ENCODE measurements at places on chromosomes 2 and 18.

- no peak for DNase-seq
Observed at GRCh38 chr2:42787788-42788477, 4.5 kb downstream of the HAAO start.

DNA sequence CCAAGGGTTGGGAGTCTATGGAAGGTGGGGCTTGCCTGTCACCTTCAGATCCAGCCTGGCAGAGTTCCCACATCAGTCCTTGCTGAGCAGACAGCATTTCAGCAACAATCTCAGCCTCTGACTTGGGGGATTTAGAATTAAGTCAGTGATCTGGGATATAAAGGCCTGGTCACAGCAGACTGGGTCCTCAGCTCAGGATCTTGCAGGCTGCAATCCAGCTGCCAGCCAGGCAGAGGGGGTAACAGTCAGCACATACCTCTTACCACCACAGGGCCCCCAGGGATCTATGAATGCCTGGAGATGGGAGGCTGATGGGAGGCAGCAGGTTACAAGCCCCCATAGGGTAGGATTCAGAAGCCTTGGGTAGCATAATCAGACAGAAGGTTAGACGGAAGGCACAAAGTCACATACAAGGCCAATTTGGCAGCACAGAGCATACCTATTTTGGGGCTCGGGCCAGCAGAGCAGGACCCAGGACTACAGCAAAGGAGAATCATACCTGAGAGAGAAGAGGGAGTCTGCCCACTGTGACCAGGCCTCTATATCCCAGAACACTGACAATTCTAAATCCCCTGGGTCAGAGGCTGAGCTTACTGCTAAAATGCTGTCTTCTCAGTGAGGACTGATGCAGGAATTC, 163.5 kb downstream of the MTCL1 start:
- DNase-seq: no peak

DNA sequence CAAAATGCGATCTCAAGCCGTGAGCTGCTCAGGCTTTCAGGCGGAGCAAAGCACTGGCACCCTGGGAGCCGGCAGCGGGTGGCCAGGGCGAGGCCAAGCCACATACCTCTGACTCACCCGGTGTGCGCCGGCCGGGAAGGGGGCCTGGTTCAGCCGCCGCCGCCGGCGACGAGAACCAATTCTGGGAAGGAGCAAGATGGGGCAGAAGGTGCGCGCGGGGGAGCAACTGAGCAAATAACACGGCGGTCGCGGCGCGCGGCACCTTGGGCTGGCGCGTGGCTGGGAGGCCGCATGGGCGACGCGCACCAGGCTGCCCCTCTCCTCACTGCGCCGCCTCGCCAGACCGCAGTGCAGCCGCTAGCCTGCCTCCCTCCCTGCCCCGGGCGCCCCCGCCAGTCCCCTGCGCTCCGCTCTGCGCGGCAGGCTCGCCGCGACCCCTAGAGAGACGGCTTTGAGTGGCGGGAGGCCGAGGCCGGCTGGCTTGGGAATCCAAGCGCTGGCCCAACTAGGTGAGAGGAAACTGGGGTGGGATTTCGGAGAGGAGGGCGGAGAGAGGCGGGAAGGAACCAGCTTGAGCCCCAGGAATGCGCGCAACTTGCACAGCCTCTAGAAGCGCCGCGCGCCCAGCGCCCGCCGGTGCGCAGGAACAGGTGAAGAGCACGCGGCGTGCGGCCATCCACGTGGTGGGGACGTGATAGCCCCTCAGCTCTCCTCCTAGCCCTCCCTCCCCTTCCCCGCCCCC, 3.2 kb downstream of the NRP2 start:
- DNase-seq: no peak

DNA sequence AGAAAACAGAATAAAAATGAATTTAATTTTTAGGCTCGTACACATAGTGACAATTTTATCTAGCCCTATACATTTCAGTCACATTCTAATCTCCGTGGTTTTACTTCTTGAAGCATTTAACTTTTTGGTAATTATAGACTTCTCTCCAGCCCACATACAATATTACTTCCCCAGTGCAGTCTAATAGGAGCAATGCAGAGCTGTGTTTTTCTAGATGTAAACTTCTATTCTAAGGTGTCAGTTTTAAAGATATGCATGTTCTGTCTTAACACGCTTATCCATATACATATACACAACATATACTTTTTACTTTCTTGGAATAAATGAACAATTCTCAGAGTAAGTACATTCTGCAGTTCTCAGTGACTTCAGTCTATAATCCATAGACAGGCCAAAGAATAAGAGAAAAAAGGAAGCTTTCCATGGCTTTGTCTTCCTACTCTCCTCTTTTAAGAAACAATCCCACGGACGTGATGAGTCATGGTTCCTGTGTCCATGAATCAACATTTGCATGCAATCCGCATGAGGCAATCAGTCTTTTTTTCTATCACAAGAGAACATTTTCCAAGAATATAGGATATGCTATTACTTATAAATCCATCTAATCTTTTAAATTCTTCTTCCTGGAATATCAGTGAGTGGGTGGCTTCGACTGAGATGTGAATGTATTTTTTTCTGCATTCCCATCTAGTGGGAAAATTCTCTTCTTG, 42.8 kb downstream of the CCDC102B start:
- no peak for DNase-seq

DNA sequence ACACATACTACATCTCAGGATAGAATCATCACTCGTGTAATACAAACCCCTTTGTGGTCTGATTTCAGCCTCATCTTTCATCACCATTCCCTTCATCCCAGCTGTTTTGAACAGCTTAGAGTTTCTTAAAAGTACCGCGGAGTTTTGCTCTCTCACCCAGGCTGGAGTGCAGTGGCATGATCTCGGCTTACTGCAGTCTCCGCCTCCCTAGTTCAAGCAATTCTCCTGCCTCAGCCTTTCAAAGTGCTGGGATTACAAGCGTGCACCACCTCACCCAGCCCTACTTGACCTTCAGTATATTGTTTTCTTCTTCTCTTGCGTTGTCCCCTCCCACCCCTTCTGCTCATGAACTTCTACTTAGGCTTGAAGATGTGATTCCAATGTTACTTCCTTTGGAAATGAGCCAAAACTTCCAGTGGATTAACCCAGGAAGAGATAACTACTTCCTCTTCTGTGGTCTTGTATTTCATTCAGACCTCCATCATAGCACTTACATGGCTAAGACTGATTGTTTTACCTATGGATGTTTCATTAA, 15.8 kb downstream of the ERLEC1 start:
- no peak for DNase-seq

GRCh38 chr2:235510318-235510717, 16.5 kb downstream of the AGAP1 start:
- DNase-seq: no peak

- DNase-seq: no peak
Observed at GRCh38 chr2:191933307-191934105, 86.6 kb upstream of the CAVIN2 start.

DNA sequence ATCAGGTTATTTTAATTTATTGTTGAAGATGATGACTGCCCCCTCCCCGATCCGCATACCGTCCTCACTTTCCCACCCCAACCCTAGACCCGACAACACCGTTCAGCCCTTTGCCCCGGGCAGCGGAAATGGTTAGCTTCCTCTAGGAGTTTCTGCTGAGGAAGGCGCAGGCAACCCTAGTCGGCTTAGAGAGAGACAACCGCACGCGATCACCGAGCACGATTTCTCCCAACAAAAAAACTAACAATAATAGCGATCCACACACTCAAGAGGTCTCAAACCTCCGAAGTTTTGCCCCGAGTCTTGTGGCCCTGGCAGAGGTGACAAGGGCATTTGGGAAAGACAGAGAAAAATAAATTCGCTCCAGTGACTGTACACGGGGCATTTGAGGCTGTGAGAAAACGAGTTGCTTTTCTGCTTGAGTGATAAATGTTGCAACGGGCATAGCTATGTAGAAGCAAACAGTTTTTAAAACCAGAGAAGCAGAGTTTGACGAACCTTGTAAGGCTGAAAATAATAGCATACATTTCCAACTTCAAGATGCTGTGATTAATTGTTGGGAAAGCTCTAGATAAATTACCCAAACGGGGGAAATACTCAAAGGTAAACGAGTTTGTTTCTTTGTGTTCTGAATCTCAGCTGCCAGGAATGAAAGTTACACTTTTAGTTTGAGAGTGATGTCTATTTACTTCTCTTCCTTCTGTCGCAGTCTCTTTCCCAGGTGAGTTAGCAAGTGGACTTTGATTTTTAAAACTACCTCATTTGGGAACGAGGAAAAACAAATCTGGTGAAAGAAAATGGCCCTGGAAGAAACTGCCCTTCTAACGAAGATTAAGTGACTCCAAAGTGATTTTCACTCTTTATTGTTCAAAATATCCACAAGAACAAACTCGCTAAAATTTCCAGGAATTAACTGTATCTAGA, 11.0 kb upstream of the SIX3 start:
- no peak for DNase-seq

DNA sequence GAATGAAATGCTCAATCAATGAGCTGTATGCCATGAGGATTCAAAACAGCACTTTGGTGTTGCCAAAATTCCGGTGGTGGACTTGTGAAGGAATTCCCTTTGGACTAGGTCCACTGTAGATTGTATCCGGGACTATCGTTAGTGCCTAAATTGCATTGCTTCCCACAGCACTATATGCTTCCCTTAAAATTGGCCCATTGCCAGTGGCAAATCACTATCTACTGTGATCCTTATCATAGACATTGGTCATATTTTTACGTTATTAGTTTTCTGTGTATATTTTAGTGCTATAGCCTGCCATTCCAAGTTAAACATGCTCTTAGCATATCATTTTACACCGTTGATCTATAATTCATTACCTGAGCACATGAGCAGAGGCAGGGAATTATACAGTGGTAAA, 1.7 kb downstream of the PJVK start:
- DNase-seq: no peak

DNA sequence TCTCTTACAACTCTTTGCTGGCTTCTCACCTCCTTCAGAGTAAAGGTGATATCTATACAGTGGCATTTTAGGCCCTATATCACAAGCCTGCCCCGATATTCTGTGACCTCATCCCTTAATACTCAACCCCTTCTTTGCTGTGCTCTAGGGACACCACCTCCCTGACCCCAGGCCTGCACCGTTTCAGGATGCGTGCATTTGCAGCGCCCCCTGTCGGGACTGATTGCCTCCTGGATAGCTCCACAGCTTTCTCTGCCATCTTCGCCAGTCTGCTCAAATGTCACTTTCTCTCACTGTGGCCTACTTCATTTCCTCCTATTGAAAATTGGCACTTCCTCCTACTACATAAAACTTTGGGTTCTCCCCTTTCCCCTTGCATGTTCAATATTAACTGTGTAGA, 289.6 kb downstream of the SOCS6 start:
- DNase-seq: no peak

All from SHP77 treated with DMSO at 0.1 percent for 48 hours (cell line).